A375 (cell line): ENCODE measurements at places on chromosomes 3 and 15. TPM values are rescaled to one million over a fixed set of nuclear protein-coding genes. Genes with fewer than 3 reads are reported as not detected.

Gene PLIN1
- total RNA-seq = not detected in 2 replicates

Gene GOLGA8O
- 0.32 and 0.38 TPM in 2 replicates for total RNA-seq

Gene SLC28A1
- not detected in 2 replicates for total RNA-seq

Gene SH2D7
- total RNA-seq = not detected in 2 replicates

Gene LRRC2
- total RNA-seq = 0.37 and 0.53 TPM in 2 replicates

Gene ULK4
- 12.0 and 41.7 TPM in 2 replicates for total RNA-seq

Gene SLCO3A1
- 3.6 and 3.7 TPM in 2 replicates for total RNA-seq

Gene PLCH1
- 0.29 and 0.75 TPM in 2 replicates for total RNA-seq

Gene GOLGA6B
- 0.15 TPM in 1 of 2 replicates, not detected in the other for total RNA-seq

Gene SLC22A13
- 0.26 and 0.29 TPM in 2 replicates for total RNA-seq

Gene GPR27
- total RNA-seq = not detected in 2 replicates

Gene ZNF80
- total RNA-seq = not detected in 2 replicates

Gene XYLB
- 14.2 and 18.5 TPM in 2 replicates for total RNA-seq

Gene SERPINI2
- total RNA-seq = not detected in 2 replicates

Gene TRH
- not detected in 2 replicates for total RNA-seq

Gene EOMES
- 0.11 and 0.50 TPM in 2 replicates for total RNA-seq

Gene SLC7A14
- total RNA-seq = not detected in 2 replicates
